ENCODE measurements at places on chromosomes 13 and 19.

- DNase-seq: no peak
Measured at GRCh38 chr13:69793783-69794453, 313.7 kb upstream of the ATXN8OS start.

- no peak for DNase-seq
Measured at GRCh38 chr19:48571378-48572162, 19.6 kb downstream of the SULT2B1 start.

DNA sequence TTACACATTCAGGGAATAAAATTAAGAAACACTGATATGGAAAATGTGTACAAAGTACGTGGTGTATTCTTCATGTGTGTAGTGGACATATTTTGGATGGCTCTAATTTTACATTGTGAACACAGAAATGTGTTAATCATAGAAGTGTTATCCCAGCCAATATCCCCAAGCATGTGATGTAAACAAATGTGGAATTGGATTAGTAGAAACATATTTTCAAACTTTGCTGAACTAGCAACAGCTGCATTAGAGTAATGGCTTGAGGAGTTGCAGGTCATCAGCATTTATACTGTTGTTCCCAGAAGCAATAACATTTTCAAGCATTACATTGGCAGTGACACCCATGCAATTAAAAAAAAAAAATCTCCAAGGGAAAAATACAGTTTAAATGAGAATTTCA, 600.6 kb downstream of the SLITRK1 start:
- DNase-seq: no peak

DNA sequence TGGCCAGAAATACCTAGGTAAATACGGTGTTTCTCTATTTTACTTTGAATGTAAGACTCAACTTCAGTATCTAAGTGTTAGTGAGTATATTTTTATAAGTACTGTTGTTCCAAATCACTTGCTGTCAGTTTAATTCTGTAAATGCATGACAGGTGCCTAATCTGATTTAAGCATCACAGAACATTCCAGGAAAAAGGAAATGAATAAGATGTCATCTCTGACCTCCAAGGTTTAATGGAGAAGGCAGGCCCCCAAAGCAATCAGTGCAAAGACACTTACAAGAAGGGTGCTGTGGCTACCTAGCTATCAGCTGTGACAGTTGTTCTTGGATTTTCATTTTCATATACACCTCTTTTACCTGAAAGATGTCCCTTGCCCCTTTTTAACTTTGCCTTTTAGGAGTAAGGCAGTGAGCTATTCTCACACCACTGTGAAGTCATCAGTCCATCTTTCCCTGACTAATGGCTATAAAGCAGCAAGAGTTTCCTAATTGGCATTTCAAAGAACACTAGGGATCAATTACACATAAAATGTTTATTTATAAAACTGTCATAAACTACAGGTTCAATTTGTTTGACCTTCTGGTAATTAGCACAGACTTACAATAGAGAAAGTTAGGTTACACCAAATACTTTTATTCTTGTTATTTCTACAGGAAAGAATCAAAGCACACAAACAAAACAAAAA, 427.6 kb downstream of the SPRY2 start:
- DNase-seq: no peak

DNA sequence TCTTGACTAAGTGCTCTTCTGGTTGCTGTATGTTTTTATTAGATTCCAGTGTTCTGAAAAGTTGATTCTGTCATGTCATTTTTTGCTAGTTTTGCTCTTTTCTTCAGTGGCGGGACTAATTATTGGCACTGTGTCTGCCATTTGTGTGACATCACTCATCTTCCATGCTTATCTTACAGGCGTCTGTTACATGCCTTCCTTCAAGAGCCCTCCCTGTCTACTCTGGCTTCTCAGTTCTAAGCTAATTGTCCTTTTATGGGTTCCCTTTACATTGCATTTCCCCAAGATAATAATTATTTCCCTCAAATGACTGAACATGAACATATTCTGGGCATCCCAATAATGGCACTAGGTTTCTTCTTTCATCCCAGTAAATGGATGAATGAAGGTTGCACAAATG, 459.1 kb downstream of the DCT start:
- DNase-seq: no peak

- no peak for DNase-seq
Measured at GRCh38 chr13:43647471-43647870, 139.3 kb downstream of the ENOX1 start.

GRCh38 chr19:33252971-33253370, 27.3 kb upstream of the SLC7A10 start:
- DNase-seq: no peak

- peak; percentile 79 for DNase-seq
Measured at GRCh38 chr19:41957838-41958366, 1.2 kb downstream of the RABAC1 start.

DNA sequence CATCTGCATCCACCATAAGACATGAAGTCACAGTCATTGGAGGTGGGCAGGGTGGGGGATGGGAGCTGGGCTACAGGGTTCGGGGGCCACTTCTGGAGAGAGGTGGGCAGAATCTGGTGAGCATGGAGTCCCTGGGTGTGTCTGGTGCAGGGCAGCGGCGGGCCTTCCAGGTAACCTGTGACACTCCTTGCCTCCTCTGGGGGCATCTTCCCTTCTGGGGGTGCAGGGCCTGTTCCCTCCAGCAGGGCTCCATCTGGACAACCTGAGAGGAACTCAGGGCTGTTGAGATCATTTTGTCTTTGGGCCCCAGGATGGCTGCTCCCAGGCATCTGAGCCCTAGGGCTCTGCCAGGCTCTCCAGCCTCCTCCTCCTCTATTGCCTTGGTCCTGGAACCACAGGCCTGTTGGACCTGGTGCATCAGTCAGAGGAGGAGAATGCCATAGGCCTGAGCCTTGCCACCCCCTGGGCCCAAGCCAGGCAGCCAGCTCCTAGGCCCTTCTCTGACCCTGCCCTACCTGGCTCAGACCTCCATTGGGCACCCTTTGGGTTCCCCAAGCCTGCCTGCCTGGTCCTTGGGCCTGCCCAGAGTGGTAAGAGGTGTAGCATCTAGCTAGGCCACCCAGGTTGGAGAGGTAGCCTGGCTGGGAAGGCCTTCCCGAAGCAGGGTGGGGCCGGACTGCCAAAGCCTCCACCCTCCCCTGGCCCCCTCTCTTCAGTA, 13.4 kb downstream of the LYL1 start:
- DNase-seq: peak; percentile 76

GRCh38 chr19:10510301-10510802, 6.9 kb downstream of the S1PR5 start:
- peak; percentile 55 for DNase-seq

GRCh38 chr13:101979825-101980224, 422.0 kb downstream of the FGF14 start:
- no peak for DNase-seq

GRCh38 chr19:42421591-42422031, 5.6 kb downstream of the LIPE start:
- no peak for DNase-seq

DNA sequence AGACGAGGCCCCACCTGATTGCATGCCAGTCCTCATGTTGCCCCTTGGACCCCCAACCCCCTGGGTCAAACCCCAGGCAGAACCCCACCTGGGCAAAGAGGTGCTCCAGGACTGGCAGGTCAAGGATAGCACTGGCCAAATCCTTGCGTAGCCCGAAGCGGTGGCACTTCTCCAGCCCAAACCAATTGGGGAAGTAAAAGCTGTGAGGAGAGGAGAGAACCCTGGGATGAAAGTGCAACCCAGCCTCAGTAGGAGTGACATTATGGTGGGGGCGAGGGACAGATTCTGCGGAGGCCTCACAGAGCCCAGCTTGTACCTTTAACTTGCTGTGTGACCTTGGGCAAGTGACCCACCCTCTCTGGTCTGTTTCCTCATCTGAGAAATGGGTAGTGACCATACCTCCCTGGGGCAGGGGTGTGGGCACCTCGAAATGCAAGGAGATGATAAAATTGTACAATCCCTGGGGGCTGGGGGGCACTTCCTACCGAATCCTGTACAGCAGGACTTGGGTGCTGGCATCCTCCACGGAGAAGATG, 4.4 kb downstream of the JAK3 start:
- DNase-seq: no peak

GRCh38 chr13:43383498-43384165, 360.2 kb downstream of the DNAJC15 start:
- DNase-seq: no peak

- DNase-seq: peak; percentile 96
Measured at GRCh38 chr19:51367565-51368365, 1.0 kb downstream of the CLDND2 start.

All from common myeloid progenitor, CD34-positive (primary cell).